PC-9 (cell line): ENCODE measurements at places on chromosomes 16 and 17.

DNA sequence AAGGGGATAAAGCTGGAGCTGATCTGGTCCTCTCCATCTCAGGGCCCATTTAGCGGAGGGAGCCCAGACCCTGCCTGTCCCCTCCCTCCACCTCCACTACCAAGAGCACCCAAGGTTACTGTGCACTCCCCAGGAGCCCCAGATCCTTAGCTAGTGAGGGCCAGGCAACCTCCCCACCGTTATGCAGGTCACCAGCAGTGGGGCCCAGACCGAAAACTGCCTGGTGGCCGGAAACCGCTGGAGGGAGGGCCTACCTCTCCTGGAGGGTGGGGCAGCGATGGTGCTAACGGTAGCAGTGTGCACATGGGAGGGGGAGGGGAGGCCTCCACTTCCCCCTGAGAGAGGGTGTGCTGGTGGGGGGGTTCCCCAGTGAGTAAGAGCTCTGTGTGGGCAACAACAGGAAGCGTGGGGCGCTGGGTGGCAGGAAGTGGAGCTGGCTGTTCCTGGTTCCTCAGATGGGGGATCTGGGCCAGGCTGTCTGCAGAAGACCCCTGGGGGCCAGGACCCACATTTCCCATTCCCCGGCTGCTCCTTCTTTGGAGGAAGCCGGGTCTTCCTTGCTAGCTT lies 4.4 kb downstream of the FMNL1 start:
- H3K27me3 ChIP-seq = no peaks in the 10 kb centered on the region
- peaks cover 53% of the 10 kb centered on the region for H3K4me1 ChIP-seq
- DNase-seq = no peak
- H3K27ac ChIP-seq = no peak overlapping the region
- no peaks in the 10 kb centered on the region for H3K36me3 ChIP-seq
- no peak overlapping the region for H3K4me3 ChIP-seq

DNA sequence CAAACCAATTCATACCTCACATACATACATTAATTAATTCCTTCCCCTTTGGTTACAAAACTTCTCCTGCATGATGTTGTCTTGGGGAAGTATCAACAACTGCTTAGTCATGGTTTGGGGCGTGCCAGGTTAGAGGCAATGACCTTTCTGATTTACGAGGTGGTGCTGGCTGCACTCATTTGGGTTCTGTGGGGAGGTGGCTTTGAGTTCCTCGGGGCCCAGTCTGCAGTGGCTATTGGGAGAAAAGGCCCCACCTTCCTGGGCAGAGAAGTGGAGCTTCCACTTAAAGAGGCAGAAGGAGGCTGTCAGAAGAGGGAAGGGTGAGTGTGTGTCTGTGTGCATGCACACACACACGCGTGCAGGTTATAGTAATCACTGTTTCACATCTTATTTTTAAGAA lies 10.2 kb upstream of the ETV4 start:
- H3K27me3 ChIP-seq = no peaks in the 10 kb centered on the region
- peak; percentile 76 for DNase-seq
- no peaks in the 10 kb centered on the region for H3K36me3 ChIP-seq
- H3K4me3 ChIP-seq = peak overlapping the region; percentile 30; the same call in 1 of the 2 replicates
- peaks cover 25% of the 10 kb centered on the region for H3K4me1 ChIP-seq

DNA sequence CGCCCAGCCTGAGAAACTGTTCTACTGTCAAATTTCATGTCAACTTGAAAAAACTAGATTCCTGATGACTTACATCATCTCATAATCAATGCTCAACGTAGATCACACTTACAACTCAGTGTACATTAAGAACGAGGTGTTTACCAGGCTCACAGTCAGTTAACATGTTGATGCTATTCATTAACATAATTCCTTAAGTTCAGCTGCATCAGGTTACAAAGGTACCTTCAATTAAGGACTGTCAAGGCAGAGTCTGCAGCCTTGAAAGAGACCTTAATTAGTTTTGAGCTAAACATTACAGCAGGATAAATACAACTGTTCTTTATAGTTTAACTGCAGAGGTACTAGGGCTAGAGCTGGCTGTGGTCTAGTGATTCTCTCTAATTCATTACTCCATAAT lies 1.9 kb downstream of the GNA13 start:
- H3K36me3 ChIP-seq = peaks cover 21% of the 10 kb centered on the region
- no peak overlapping the region for H3K27ac ChIP-seq
- DNase-seq = no peak
- no peaks in the 10 kb centered on the region for H3K27me3 ChIP-seq

GRCh38 chr17:5211458-5211857 lies 19.8 kb upstream of the ZNF594 start:
- no peak overlapping the region for H3K27ac ChIP-seq
- no peaks in the 10 kb centered on the region for H3K27me3 ChIP-seq
- no peaks in the 10 kb centered on the region for H3K4me1 ChIP-seq
- DNase-seq = no peak
- H3K36me3 ChIP-seq = no peaks in the 10 kb centered on the region

- H3K36me3 ChIP-seq = no peaks in the 10 kb centered on the region
- no peaks in the 10 kb centered on the region for H3K27me3 ChIP-seq
- H3K27ac ChIP-seq = no peak overlapping the region
- no peaks in the 10 kb centered on the region for H3K4me1 ChIP-seq
These were observed 56.9 kb downstream of the MARCHF10 start for GRCh38 chr17:62751060-62751691.
